Hepatocyte (in vitro differentiated cells): ENCODE measurements at places on chromosomes 12 and 14. TPM values are rescaled to one million over a fixed set of nuclear protein-coding genes. Genes with fewer than 3 reads are reported as not detected.

GLT1D1 gene
- polyA plus RNA-seq: 1.1 and 1.9 TPM in 2 replicates

RNASE2 gene
- 5.6 and 8.9 TPM in 2 replicates for polyA plus RNA-seq

TAS2R7 gene
- polyA plus RNA-seq: not detected in 2 replicates

PXN gene
- 61.7 and 69.3 TPM in 2 replicates for polyA plus RNA-seq

CAPS2 gene
- polyA plus RNA-seq: 2.4 and 3.7 TPM in 2 replicates

KRT82 gene
- polyA plus RNA-seq: not detected in 2 replicates

KRT74 gene
- polyA plus RNA-seq: not detected in 2 replicates

- no peaks in the 10 kb centered on the region for H3K4me1 ChIP-seq
- DNase-seq: peak; percentile 79
- no peaks in the 10 kb centered on the region for H3K36me3 ChIP-seq
- peak overlapping the region; percentile 75 for H3K27ac ChIP-seq
Measured at GRCh38 chr14:35159742-35160409, 37.5 kb downstream of the PRORP start.

- no peak for DNase-seq
- H3K4me1 ChIP-seq: peaks cover 18% of the 10 kb centered on the region
- peak overlapping the region; percentile 66 for H3K27ac ChIP-seq
- no peaks in the 10 kb centered on the region for H3K27me3 ChIP-seq
- no peak overlapping the region for H3K4me3 ChIP-seq
- no peaks in the 10 kb centered on the region for H3K36me3 ChIP-seq
Measured at GRCh38 chr12:124901003-124901402, 13.4 kb downstream of the UBC start.

DNA sequence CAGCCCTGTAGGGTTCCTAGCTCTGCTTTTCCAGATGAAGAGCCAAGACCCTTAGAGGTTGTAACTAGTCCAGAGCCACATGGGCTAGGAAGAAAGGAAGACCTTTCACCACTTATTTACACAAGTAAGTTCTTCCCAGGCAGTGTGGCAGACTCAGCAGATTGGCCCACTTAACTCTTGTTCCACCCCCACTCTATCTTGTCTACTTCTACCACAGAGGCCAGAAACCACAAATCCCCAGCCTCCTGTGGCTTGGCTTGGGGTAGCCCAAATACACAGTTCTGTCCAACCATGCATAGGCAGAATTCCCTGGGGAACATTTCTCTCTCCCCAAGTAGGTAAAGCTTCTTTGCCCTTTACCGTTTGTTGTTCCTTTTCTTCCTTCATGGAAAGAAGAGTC lies 383.5 kb downstream of the RGS6 start:
- no peaks in the 10 kb centered on the region for H3K27me3 ChIP-seq
- no peaks in the 10 kb centered on the region for H3K36me3 ChIP-seq

GRCh38 chr12:2247120-2247519 lies 194.3 kb downstream of the CACNA1C start:
- H3K36me3 ChIP-seq: no peaks in the 10 kb centered on the region
- H3K4me3 ChIP-seq: no peak overlapping the region
- H3K27me3 ChIP-seq: no peaks in the 10 kb centered on the region
- H3K4me1 ChIP-seq: peaks cover 30% of the 10 kb centered on the region
- no peak for DNase-seq

DNA sequence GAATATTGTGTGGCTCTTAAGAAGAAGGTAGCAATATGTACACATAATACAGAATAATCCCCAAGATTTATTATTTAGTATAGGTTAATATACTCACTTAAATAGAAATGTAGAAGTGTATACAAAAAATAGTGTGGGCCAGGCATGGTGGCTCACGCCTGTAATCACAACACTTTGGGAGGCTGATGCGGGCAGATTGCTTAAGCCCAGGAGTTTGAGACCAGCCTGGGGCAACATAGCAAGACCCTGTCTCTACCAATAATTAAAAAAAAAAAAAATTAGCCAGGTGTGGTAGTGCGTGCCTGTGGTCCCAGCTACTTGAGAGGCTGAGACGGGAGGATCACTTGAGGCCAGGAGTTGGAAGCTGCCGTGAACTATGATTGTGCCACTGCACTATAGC lies 15.3 kb upstream of the HVCN1 start:
- no peaks in the 10 kb centered on the region for H3K36me3 ChIP-seq
- H3K27me3 ChIP-seq: no peaks in the 10 kb centered on the region
- no peaks in the 10 kb centered on the region for H3K4me1 ChIP-seq

- DNase-seq: peak; percentile 84
- H3K27me3 ChIP-seq: no peaks in the 10 kb centered on the region
- H3K36me3 ChIP-seq: no peaks in the 10 kb centered on the region
- no peak overlapping the region for H3K4me3 ChIP-seq
Measured at GRCh38 chr12:115354007-115354890, 670.3 kb upstream of the TBX3 start.

- no peak overlapping the region for H3K4me3 ChIP-seq
- no peaks in the 10 kb centered on the region for H3K27me3 ChIP-seq
- H3K27ac ChIP-seq: peak overlapping the region; percentile 22
- peaks cover 26% of the 10 kb centered on the region for H3K4me1 ChIP-seq
- H3K36me3 ChIP-seq: peaks cover 4% of the 10 kb centered on the region
- DNase-seq: no peak
Measured at GRCh38 chr14:31166271-31166561, 41.4 kb downstream of the HECTD1 start.

DNA sequence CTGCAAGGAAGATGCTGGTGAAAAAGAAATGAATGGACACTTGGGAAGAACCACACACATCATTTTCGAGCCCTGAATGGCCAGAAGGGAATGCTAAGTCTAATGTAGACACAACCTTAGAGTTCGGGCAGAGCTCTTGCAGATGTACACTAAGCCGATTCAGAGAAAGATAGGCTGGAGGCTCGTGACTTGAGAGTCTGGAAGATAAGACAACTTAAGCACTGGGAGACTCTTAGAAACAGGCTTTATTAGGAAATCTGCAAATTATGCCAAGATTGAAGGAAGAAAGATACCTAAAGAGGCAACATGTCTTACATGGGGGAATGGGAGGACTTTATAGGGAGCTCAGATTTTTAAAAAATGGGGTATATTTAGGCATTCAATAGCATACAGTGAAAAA lies 13.5 kb downstream of the TBPL2 start:
- H3K4me3 ChIP-seq: no peak overlapping the region
- no peak overlapping the region for H3K27ac ChIP-seq
- no peaks in the 10 kb centered on the region for H3K4me1 ChIP-seq
- H3K27me3 ChIP-seq: no peaks in the 10 kb centered on the region
- H3K36me3 ChIP-seq: no peaks in the 10 kb centered on the region
- peak; percentile 19 for DNase-seq

DNA sequence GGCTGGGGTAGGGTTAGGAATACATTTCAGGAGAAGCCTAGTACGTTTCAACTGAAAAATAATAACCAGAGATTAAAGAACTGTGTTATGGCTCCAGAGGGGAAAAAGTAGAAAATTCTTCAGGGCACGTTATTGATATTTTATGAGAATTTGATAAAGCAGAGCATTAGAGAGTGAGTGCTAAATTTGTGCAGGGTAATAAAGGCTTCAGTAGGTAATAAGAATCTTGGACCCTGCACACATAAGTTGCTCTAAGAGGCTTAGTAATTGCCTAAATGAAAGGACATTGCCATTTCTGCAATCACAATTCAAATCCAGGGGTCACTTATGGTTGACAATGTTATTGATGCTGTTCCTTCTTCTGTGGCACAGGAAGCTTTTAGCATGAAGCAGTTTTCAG lies 439.4 kb upstream of the DCN start:
- H3K27ac ChIP-seq: no peak overlapping the region
- no peaks in the 10 kb centered on the region for H3K36me3 ChIP-seq
- no peak for DNase-seq
- no peaks in the 10 kb centered on the region for H3K27me3 ChIP-seq
- H3K4me3 ChIP-seq: no peak overlapping the region

DNA sequence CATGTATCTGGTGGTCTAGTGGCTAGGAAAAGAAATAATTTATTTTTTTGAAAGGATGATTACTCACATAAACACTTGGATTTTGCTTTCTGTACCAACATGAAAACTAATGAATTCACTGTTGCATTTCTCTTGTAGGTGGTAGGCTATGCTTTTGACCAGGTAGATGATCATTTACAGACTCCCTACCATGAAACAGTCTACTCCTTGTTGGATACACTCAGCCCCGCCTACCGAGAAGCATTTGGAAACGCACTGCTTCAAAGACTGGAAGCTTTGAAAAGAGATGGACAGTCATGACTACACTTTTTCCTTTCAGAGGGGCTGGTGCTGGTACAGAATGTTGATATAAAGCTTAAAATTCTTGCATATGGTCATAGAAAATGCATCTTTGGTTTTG lies 6.5 kb upstream of the AK7 start:
- H3K4me3 ChIP-seq: no peak overlapping the region
- no peaks in the 10 kb centered on the region for H3K36me3 ChIP-seq
- H3K27me3 ChIP-seq: no peaks in the 10 kb centered on the region
- no peaks in the 10 kb centered on the region for H3K4me1 ChIP-seq

DNA sequence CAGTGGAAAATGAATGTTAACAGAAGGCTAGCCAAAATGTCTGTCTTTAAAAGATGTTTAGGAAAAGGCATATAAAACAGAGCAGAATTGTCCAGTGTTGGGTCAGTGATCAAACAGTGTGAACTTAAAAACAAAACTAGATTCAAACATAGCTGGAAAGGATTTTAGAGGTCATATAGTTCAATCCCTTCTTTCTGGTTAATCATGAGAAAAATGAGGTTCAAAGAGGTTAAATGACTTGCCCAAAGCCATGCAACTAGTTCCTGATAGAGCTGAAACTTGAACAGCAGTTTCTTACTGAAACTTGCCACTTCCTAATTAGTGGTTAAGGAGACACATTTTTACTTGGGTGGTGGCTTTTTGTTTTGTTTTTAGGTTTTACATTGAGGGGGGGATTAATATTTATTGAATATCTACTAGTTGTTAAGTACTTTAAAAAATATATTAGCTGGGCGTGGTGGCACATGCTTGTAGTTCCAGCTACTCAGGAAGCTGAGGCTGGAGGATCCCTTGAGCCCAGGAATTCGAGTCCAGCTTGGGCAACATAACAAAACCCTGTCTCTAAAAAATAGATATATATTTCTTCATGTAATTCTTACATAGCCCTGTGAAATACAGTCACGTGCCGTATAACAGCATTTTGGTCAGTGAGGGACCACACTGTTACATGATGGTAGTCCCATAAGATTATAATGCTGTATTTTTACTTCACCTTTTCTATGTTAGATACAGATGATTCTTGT lies 20.4 kb downstream of the ACVR1B start:
- peaks cover 53% of the 10 kb centered on the region for H3K4me1 ChIP-seq
- no peaks in the 10 kb centered on the region for H3K36me3 ChIP-seq
- H3K27ac ChIP-seq: peak overlapping the region; percentile 69
- no peak for DNase-seq

DNA sequence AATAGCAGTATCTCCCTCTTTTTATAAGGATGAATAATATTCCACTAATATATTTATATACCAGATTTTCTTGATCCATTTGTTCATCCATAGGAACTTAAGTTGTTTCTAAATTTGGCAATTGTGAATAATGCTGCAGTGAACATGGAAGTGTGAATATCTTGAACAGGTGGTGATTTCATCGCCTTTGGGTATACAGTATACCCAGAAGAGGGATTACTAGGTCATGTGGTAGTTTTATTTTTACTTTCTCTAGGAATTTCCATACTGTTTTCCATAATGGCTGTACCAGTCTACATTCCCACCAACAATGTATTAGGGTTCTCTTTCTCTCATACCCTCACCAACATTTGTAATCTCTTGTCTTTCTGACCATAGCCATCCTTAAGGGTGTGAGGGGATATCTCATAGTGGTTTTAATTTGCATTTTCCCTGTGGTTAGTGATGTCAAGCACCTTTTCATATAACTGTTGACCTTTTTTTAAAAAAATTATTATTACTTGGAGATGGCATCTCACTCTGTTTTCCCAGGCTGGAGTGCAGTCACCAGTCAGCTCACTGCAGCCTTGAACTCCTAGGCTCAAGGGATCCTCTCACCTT lies 20.5 kb downstream of the PPHLN1 start:
- no peaks in the 10 kb centered on the region for H3K4me1 ChIP-seq
- DNase-seq: no peak
- no peaks in the 10 kb centered on the region for H3K36me3 ChIP-seq
- no peak overlapping the region for H3K27ac ChIP-seq
- H3K27me3 ChIP-seq: no peaks in the 10 kb centered on the region
- H3K4me3 ChIP-seq: no peak overlapping the region

DNA sequence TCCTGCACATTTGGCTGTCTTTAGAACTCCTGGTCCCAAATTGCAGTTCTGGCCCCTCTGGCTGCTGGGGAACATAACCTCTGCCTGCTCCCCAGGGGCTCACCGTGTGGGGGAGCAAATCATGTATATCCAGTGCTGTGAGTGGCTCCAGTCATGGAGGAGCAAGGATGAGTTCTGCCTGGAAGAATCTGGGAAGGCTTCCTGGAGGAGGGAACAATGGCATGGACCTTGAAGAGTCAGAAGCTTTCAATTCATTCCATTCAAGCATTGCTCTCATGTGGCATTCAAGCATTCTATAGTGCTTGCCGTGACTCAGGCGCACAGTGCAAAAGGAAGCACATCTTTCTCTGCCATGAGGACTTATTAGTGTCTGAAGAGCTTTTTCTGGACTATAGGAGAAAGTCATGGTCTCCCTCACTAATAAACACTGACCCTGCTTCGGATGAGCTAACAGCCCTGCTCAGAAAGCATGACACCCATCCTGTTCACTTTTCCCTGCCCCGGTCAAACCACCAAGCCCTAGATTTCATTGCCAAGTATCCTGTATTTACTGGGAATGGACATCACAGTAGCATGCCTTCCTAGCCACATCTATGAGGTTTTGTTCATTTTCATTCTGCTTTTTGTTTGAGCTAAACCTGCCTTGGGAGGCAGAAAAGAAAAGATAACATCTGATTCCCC lies 3.5 kb downstream of the IFI27 start:
- no peaks in the 10 kb centered on the region for H3K4me1 ChIP-seq
- no peaks in the 10 kb centered on the region for H3K36me3 ChIP-seq
- no peaks in the 10 kb centered on the region for H3K27me3 ChIP-seq
- H3K4me3 ChIP-seq: no peak overlapping the region

- no peaks in the 10 kb centered on the region for H3K4me1 ChIP-seq
- no peaks in the 10 kb centered on the region for H3K27me3 ChIP-seq
- no peak overlapping the region for H3K4me3 ChIP-seq
- no peaks in the 10 kb centered on the region for H3K36me3 ChIP-seq
Measured at GRCh38 chr14:87013583-87013982, 979.4 kb downstream of the GALC start.

DNA sequence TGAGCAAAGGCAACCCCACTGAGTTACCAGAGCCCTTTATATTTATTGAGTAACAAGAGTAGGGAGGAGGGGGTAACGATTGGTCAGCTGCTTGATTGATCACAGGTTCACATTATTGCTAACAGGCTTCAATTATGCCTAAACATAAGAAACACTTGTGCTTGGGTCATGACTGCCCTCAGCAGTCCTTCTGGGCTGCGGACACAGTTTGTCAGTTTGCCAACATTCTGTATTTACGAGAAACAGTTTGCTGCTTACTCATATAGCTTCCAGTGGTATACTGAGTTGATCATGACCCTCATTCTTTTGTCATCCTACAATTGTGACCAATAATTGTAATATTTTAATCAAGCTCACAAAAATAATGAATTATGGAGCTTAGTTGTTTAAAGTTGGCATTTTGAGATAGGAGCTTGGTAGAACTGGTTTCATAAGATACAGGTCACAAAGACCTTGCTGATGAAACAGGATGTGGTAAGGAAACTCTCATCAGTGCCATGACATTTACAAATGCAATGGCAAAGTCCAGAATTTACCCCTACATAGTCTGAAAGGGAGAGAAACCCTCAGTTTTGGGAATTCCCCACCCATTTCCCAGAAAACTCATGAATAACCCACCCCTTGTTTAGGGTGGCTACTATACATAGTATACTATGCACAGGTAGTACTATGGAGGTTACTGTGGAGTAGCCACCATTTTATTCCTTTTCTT lies 1421.0 kb upstream of the FLRT2 start:
- H3K4me3 ChIP-seq: no peak overlapping the region
- DNase-seq: no peak
- H3K27ac ChIP-seq: no peak overlapping the region
- H3K36me3 ChIP-seq: no peaks in the 10 kb centered on the region
